ENCODE measurements at places on chromosomes 6 and 20.

DNA sequence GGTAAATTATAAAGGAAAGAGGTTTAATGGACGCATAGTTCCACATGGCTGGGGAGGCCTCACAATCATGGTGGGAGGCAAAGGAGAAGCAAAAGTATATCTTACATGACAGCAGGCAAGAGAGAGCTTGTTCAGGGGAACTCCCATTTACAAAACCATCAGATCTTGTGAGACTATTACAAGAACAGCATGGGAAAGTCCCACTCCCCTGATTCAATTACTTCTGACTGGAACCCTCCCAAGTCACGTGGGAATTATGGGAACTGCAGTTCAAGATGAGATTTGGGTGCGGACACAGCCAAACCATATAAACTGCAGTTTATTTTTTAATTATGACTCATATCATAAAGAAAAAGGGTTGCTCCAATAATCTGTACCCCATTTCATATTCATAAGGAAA, 22.3 kb upstream of the HLA-DQA2 start:
- DNase-seq: no peak

DNA sequence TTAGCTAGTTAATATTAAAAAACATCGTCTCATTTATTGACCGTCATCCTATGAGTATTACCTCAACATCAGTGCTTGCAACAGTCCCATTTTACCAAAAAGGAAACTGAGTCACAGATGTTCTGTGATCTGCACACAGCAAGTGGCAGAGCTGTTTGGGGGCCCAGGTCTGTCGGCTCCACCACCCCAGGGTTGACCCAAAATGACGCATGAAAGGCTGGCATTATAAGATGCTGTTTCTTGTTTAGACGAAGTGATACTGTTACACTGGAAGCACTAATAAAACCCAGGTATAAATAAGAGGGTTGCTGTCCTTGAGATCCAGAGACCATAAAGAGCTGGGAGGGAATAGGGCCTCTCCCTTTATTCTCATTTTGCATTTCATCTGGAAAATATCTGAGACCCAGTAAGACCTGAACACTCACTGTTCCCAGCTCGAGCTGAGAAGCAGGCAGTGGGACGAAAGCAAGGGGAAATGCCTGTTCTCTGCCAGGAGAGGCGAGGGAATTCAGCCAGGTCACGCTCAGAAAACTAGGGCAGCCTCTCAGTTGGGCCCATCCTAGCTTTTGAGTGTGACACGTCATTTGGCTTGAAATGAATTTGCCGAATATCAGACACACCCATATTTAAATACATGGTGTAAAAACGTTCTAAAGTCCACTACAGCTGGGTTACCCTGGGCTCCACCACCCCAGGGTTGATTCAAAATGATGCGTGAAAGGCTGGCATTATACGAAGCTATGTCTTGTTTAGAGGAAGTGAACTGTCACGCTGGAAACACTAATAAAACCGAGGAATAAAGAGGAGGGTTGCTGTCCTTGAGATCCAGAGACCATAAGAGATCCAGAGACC, 1.4 kb upstream of the MICAL1 start:
- no peak for DNase-seq

DNA sequence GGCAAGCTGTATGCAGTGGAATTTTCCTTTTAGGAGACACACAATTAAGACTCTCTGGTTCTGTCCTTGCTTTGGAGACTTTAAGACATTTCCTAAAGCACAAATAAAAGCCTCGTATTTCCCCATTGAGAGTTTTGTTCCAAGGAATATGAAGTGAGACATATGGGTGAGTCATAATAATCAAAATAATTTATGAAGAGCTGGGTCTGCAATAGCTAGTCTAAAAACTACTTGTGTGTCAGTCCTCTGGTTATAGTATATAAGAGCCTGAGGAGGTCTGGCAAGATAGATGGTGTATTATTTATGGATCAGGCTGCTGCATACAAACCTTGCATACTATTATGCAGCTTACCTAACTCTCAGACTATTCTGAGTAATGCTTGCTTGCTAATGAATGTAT, 142.6 kb downstream of the ADGRG6 start:
- DNase-seq: no peak

DNA sequence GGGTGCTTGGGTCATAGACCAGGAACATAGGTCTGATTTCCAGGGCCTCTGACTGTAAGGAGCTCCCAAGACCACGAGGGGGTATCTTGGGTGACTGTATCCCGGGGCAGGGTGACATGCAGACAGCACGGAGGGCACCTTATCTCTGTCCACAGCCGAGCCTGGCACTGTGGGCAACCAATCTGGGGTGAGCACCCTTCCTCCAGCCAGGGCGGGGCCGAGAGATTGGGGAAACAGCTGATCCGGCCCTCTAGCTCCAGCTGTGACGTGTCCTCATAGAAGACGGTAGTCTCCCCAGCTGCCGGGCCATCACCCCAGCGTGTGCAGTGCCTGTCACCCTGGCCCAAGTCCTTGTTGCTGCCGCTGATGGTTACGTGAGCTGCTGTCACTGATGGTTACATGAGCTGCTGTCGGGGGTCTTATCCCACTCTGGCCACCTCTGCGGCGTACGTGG, 139.6 kb upstream of the RNF24 start:
- DNase-seq: no peak

Data from T1000 (cell line).